ENCODE measurements at places on chromosomes 5 and 9.

DNA sequence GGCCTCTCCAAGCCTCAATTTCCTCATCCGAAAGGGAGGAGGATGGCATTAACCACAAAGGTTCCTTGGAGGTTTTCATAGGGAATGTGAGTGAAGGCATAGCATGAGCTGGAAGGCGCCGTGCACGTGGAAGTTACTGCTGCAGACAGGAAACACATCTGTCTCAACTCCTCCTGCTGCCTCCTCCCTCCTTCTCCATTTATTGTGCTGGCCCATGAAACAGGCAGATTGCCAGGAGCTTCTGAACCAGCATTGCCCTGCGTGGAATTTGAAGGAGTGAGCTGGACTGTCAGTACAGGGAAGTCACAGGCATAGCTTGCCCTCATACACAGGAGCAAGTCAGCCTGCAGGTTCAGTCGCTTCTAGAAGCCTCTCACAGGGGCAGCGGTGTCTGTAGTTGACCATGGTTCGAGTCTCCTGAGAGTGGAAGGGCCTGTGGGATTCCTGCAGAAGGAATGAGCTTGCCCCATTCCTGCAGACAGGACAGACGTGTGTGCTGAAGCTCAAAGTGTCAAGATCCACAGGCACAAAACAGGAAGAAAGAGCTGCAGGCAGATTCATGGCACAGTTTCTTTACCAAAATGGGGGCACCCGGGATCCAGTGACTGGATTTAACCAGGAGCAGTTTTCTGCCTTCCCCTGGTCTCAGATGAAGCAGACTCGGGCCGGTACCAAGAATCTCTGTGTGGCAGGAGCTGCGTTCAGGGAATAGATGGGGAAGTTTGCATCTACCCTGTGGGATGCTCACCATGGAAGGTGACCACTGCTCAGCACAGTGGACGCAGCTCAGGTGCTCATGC lies 48.7 kb upstream of the CTSL start:
- DNase-seq, result peak; percentile 51

DNA sequence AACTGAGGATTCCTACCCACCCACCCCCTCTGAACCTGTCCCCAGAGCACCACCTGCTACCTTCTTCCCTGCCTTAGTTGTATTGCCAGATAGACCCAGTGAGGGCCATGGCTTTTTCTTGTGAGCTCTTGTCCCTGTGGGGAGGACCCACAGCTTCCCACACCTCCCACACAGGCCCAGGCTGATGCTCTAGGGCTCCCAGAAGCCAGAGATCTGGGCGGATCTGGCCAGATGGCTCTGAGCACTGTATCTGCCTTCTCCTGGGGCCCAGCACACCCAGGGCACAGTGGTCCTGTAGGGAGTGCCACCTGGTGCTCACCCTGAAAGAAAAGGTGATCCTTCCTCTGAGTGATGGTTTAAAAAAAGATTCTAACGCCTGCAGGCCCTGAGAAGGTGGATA lies 131.7 kb downstream of the DAB2IP start:
- DNase-seq, result no peak

GRCh38 chr9:26244661-26245451 lies 566.6 kb upstream of the TUSC1 start:
- no peak for DNase-seq

GRCh38 chr5:150438873-150439546 lies 10.5 kb downstream of the RPS14 start:
- no peak for DNase-seq

GRCh38 chr5:158039441-158039840 lies 180.5 kb upstream of the CLINT1 start:
- DNase-seq, result no peak

DNA sequence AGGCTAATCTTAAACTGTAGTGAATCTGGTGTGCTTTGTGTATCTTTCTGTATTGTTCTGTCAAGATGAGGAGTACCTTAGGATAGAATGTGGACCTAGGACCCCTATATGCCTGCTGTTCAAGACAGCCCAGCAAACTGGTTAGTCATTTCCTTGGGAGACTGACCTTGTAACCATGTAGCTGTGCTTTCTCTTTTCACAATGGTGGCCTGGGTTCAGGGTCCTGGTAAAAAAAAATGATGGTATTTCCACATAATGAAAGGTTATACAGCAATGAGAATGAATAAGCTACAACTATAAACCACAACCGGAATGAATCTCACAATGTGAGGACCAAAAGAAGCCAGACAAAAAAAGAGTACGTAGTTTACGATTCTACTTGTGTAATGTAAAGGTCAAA lies 36.4 kb upstream of the F2RL1 start:
- DNase-seq, result no peak

DNA sequence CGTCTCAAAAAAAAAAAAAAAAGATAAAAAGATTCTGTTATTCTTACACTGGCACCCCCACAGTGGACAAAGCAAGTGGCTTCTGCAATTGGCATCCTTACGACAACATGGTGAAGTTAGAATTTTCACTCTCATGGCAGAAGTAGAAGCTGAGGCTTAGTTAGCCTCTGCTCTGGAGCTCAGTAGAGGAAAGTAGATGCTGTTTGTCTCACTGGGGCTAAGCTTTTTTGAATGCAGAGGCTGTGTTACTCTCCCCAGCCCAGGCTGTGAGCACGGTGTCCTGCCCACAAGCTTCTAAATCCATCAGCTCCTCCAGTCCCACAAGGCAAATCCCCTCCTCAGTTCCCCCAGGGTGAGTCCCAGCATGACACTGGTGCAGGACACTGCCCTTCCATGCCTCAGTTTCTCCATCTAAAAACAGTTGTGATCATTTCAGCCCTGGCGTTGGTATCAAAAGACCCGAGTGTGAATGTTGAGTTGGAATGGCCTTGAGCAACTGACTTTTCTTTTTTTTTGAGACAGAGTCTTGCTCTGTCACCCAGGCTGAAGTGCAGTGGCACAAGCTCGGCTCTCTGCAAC lies 22.6 kb upstream of the PHF19 start:
- no peak for DNase-seq

- DNase-seq, result peak; percentile 36
These were observed 68.4 kb downstream of the PBX3 start for GRCh38 chr9:125815568-125815967.

- no peak for DNase-seq
These were observed 119.1 kb downstream of the ZDHHC21 start for GRCh38 chr9:14574173-14574572.

DNA sequence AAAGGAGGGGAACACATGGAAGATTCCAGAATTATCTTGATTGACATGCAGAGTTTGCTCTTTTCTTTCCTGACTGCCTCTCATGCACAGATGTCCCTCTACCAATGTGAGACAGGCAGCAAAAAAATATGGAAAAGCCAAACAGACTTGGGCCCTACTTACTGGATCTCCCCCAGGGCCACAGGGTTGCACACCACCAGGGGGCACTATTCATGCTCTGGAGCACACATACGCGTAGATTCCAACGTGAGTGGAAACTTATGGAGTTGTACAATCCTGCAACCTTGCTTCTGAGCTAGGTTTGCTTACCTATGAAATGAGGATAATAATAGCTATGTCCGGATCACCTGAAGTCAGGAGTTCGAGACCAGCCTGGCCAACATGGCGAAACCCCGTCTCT lies 319.5 kb downstream of the ARHGEF28 start:
- DNase-seq, result no peak

- DNase-seq, result peak; percentile 94
These were observed 331.2 kb upstream of the DAB2 start for GRCh38 chr5:39755986-39756385.

DNA sequence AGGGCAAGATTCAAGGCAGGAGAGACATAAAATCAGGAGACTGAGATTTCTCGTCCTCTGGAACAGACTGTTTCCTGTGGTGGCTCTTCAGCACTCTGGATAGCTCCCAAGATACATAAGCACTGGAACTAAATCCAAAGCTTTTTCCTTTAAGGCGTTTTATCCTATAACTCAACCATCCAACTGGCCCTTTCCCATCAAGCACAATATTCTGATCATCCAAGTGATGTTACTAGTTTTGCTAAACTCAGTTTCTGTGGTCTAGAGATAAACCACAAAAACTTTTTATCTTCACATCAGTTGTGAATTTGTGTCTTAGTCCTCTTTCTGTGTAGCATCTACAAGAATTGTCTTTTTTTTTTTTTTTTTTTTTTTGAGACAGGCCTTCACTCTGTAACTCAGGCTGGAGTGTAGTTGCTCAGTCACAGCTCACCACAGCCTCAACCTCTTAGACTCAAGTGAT lies 299.4 kb downstream of the COX7C start:
- DNase-seq, result peak; percentile 37

DNA sequence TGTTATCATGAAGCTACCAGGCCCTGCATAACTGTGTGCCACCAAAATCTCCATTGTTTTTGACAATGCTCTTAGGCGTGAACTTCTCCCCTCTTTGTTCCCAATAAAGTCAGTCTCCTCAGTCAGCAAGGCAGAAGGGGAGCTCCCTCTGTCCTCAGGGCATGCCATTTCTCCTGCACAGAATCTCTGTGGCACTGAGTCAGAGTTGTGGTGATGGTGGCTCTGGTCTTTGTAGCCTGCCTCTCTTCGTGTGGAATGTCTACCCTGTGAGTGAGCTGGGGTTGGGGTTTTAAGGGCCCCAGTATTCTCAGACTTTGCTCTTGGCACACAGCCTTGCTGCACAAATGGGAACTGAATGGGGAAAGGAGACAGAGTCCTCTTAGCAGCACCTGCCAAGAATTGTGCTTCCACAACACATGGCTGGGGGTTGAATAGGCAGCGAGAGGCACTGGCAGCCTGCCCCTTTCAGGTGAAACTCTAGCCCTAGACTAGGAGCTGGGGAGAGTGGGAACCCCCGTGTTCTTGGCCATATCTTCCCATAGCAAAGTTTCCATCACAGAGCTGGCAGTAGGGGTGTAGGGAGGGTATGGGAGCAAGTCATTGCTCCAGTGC lies 146.6 kb downstream of the SH3GL2 start:
- no peak for DNase-seq

DNA sequence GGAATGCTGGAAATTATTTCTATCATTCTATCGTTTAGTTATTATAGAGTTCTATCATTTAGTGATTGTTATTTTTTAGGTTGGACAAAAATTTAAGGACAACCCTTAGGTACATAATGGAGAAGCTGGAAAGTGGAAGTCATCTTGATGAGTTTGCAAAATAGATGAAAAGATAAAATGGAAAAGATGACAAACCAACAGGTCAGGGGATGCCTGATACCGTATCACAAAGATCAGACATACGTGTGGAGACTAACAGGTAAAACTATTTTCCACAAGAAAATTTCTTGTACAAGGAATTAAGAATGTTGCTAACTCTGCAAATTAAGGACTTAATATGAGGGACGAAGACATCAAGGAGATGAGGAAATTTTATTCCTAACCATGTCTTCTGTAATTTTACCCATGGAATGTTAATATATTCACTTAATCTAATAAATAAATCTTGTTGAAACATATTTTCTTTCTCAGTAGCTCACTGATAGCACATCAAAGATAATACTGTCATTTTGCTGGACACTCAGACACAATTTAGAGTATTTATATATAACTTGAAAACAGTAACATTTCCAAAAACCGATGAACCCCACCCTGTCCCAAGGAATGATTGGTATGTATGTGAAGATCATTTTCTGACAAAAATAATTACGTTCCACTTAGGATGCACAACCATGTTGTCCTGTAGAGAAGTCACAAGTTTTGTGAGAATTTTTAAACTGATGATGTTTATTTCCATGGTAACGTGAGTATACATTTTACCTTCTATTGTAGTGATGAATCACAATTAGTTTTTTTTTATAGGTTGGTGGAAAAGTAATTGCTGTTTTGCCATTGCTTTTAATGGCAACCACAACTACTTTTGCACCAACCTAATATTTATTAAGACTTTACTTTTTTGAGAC lies 2.6 kb downstream of the LURAP1L start:
- DNase-seq, result peak; percentile 51

DNA sequence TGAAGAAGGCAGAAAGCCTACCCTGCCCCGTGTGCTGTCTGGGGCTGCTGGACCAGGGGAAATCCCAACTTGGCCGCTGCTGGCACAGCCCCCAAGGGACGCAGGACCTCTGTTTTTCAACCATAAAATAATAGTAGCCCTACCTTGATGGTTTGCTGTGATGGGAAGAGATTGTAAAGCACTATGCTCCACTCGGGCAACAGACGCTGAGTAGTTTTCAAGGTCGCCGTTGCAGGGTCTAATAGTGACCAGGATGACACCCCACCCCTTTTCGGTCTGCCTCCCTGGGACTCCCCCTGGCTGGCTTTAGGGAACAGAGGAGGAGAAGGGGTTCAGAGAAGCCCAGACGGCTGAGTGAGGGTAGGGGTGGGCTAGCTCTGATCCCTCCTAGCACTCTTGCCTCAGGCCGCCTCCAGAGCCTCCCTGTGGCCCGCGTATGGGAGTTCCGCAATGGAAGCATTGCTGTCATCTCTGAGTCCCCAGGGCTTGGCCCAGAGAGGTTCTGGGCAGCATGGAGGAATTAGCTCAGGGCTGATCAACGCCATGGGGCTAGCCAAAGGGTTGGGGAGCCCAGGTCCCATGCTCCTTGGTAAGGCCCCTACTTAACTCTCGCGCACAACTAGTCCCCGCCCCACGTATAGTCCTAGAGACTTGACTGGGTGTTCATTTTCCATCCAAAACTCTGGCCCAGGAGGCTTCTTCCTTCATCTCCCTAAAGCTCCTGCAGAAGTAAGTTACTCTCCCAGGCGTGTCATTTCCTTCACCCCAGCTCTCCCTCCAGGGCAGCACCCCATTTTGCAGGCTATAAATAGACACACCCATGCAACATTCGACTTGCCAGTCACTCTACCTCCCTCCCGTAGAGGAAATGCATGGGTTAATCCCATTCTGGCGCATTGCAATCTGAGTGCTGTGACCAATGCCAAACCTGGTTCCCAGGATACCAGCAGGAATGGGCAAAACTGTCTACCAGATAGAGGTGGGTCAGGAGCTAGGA lies 1.1 kb upstream of the IRF1 start:
- no peak for DNase-seq

GRCh38 chr9:134693011-134693410 lies 51.4 kb downstream of the COL5A1 start:
- DNase-seq, result no peak

DNA sequence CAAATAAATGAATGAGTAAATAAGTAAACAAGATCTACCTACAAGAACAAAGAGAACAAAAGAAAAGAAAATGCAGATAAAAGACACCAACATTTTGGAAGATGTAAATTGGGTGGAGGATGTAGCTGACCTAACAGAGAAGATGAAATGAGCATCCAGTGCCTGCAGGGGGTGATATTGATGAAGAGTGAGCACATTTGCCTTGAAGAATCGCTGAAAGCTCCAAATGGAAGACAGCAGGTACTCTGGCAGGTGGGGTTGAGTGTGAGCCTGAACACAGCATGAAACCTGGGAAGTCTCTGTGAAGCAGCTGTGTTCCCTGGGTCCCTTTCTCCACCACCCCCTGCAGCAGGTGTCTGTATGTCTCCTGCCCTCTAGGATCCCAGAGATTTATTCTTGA lies 125.6 kb downstream of the NXNL2 start:
- peak; percentile 53 for DNase-seq

- no peak for DNase-seq
These were observed 161.4 kb downstream of the PRELID2 start for GRCh38 chr5:145673786-145674185.

GRCh38 chr5:73943397-73943796 lies 317.4 kb downstream of the ARHGEF28 start:
- DNase-seq, result no peak

GRCh38 chr9:13787234-13787833 lies 507.8 kb upstream of the MPDZ start:
- peak; percentile 81 for DNase-seq

- peak; percentile 62 for DNase-seq
These were observed 75.0 kb downstream of the HMHB1 start for GRCh38 chr5:143886651-143887638.

GRCh38 chr9:131960311-131960710 lies 119.4 kb downstream of the MED27 start:
- no peak for DNase-seq

- no peak for DNase-seq
These were observed 1.6 kb downstream of the CCNJL start for GRCh38 chr5:160310552-160311295.
